ENCODE measurements at places on chromosomes 4 and X. TPM values are rescaled to one million over a fixed set of nuclear protein-coding genes. Genes with fewer than 3 reads are reported as not detected.

GRPR gene
- total RNA-seq: 264 TPM

ZNF630 gene
- total RNA-seq: 3.6 TPM

MAGED4B gene
- total RNA-seq: 157 TPM

NSG1 gene
- total RNA-seq: 1.4 TPM

ADH1C gene
- not detected for total RNA-seq

PAGE5 gene
- not detected for total RNA-seq

GDPD2 gene
- 1.6 TPM for total RNA-seq

USP17L20 gene
- not detected for total RNA-seq

PABPC4L gene
- 6.4 TPM for total RNA-seq

PRSS12 gene
- 5.0 TPM for total RNA-seq

NCBP2L gene
- not detected for total RNA-seq

ARAP2 gene
- total RNA-seq: 5.4 TPM

AMBN gene
- not detected for total RNA-seq

MAGEA1 gene
- not detected for total RNA-seq

GRCh38 chr4:62226082-62226481, 1026.0 kb downstream of the ADGRL3 start:
- H3K27me3 ChIP-seq: no peaks in the 10 kb centered on the region
- no peak for DNase-seq
- H3K4me3 ChIP-seq: no peak overlapping the region
- H3K27ac ChIP-seq: no peak overlapping the region
- no peaks in the 10 kb centered on the region for H3K36me3 ChIP-seq
- no peaks in the 10 kb centered on the region for H3K4me1 ChIP-seq

GRCh38 chr4:129371065-129371464, 275.1 kb downstream of the C4orf33 start:
- H3K36me3 ChIP-seq: no peaks in the 10 kb centered on the region
- no peaks in the 10 kb centered on the region for H3K4me1 ChIP-seq
- no peak overlapping the region for H3K27ac ChIP-seq
- no peak overlapping the region for H3K4me3 ChIP-seq

GRCh38 chrX:29535212-29536162, 679.9 kb upstream of the MAGEB2 start:
- H3K4me3 ChIP-seq: no peak overlapping the region
- no peaks in the 10 kb centered on the region for H3K27me3 ChIP-seq
- no peaks in the 10 kb centered on the region for H3K36me3 ChIP-seq
- no peaks in the 10 kb centered on the region for H3K4me1 ChIP-seq
- H3K27ac ChIP-seq: no peak overlapping the region

DNA sequence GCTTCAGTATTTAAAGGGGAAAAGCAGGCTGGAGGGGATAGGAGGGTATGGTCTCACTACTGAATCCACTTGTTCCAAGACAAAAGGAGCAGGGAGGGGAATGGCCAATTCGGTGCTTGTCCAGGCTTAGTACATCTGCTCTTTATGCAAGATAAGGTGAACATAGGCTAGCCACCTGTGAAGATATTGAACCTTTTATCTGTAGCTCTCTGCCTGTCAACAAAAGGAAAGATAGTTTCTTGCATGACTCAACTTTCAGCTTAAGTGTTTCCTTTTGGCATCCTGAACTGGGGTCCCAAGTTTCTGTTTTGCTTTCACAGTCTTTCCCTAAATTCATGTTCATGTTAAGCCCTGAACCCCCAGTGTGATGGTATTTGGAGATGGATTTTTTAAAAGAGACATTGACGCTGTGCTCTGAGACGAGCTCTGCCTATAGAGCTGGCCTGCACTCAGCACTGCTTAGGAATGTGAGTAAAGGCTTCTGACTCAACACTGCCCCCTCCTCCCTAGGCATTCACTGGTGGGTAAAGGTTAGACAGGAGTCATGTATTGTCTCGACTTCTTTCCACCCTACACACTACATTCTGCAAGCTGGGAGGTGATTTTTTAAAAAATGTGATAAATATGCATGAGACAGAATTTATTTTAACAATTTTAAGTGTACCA, 28.2 kb downstream of the FAM149A start:
- no peak overlapping the region for H3K27ac ChIP-seq
- no peaks in the 10 kb centered on the region for H3K27me3 ChIP-seq
- no peak overlapping the region for H3K4me3 ChIP-seq
- DNase-seq: peak; percentile 85
- no peaks in the 10 kb centered on the region for H3K36me3 ChIP-seq

- H3K36me3 ChIP-seq: no peaks in the 10 kb centered on the region
- no peak overlapping the region for H3K27ac ChIP-seq
- no peaks in the 10 kb centered on the region for H3K27me3 ChIP-seq
Measured at GRCh38 chr4:59060002-59060846, 1950.0 kb upstream of the IGFBP7 start.

GRCh38 chrX:110022599-110023448, 19.9 kb downstream of the TMEM164 start:
- no peaks in the 10 kb centered on the region for H3K27me3 ChIP-seq
- no peak for DNase-seq
- no peaks in the 10 kb centered on the region for H3K36me3 ChIP-seq
- H3K4me3 ChIP-seq: no peak overlapping the region
- H3K27ac ChIP-seq: no peak overlapping the region

DNA sequence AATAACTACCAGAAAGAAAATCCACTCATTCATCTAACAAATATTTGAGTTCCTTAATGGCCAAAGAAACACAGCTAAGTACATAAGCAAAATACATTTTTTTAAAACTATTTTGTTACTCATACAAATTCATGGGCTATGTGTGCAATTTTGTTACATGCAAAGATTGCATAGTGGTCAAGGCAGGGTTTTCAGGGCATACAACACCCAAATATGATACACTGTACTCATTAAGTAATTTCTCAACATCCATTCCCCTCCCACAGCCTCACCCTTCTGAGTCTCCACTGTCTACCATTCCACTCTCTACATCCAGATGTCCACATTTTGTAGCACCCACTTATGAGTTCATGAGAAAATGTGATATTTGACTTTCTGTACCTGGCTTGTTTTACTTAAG, 58.2 kb downstream of the BRWD3 start:
- H3K4me1 ChIP-seq: no peaks in the 10 kb centered on the region
- H3K27me3 ChIP-seq: no peaks in the 10 kb centered on the region
- H3K4me3 ChIP-seq: no peak overlapping the region
- H3K27ac ChIP-seq: no peak overlapping the region
- no peaks in the 10 kb centered on the region for H3K36me3 ChIP-seq

GRCh38 chr4:6768539-6768905, 14.0 kb upstream of the KIAA0232 start:
- H3K4me3 ChIP-seq: no peak overlapping the region
- H3K36me3 ChIP-seq: no peaks in the 10 kb centered on the region
- no peak overlapping the region for H3K27ac ChIP-seq
- H3K4me1 ChIP-seq: peaks cover 7% of the 10 kb centered on the region
- no peaks in the 10 kb centered on the region for H3K27me3 ChIP-seq

- no peaks in the 10 kb centered on the region for H3K27me3 ChIP-seq
- H3K4me1 ChIP-seq: no peaks in the 10 kb centered on the region
- no peak overlapping the region for H3K4me3 ChIP-seq
- H3K36me3 ChIP-seq: no peaks in the 10 kb centered on the region
Measured at GRCh38 chr4:58669783-58670182, 1559.6 kb upstream of the IGFBP7 start.

DNA sequence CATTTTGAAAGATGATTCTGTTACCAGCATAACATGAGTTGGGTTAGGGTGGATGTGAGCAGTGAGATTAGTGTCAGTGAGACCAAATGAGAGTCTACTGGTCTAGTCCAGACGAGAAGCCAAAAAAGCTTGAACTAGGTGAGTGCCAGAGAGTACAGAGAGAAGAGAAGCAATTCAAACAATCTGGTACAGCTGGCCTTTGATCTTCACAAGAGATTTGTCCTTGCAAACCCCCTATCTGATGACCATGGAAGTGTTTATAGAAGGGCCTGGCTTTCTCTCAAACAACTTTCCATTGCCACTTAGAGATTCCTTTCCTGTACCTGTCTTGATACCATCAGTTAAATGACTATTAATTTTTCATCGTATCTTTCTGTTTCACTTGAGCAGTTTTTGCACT, 128.5 kb downstream of the PPA2 start:
- H3K36me3 ChIP-seq: no peaks in the 10 kb centered on the region
- no peaks in the 10 kb centered on the region for H3K27me3 ChIP-seq
- H3K4me3 ChIP-seq: no peak overlapping the region
- H3K27ac ChIP-seq: no peak overlapping the region

GRCh38 chr4:5707366-5707765, 993 bp downstream of the EVC2 start:
- H3K4me1 ChIP-seq: no peaks in the 10 kb centered on the region
- H3K27ac ChIP-seq: no peak overlapping the region
- H3K27me3 ChIP-seq: peaks cover 25% of the 10 kb centered on the region
- peak overlapping the region; percentile 78 for H3K4me3 ChIP-seq

DNA sequence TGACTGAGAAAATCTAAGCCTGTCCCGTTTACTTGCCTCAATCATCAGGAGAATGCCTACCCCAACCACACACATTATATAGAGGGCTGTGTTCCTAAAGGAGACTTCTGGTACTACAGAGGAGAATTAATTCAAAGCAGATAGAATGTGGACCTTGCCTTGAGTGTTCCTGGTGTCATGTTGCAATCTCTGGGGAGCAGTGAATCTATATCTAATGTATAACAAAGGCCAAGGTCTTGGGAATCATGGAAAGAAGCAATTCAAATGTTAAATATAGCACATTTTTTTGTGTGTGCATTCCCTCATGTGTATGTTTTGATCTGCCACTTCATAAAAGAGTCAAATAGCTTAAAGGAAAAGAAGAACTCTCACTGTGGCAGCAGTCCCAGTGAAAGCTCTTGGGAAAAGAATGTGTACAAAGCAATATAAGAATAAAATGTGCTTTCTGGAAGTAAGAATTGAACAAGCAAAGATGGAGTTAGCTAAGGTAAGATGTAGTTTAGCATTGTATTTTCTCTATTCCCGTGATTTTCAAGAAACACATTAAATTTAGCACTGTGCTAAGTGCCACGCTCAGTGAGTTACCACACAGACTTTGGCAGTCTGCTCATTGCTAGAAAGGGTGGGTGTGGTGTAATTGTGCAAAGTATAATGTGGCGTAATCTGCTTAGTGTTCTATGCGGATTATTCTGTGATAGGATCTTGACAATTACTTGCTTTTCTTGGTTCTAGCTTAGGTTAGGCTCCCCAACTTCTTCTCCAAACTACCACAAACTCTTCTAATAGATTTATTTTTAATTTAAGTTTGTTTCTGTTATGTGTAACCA, 13.7 kb downstream of the ADH6 start:
- no peak overlapping the region for H3K4me3 ChIP-seq
- no peaks in the 10 kb centered on the region for H3K4me1 ChIP-seq

- H3K36me3 ChIP-seq: no peaks in the 10 kb centered on the region
- peak overlapping the region; percentile 17 for H3K27ac ChIP-seq
- peaks cover 12% of the 10 kb centered on the region for H3K4me1 ChIP-seq
- no peak overlapping the region for H3K4me3 ChIP-seq
Measured at GRCh38 chr4:8315435-8316250, 46.1 kb downstream of the HTRA3 start.

- peaks cover 14% of the 10 kb centered on the region for H3K36me3 ChIP-seq
- no peak for DNase-seq
- H3K27me3 ChIP-seq: no peaks in the 10 kb centered on the region
- peak overlapping the region; percentile 80 for H3K4me3 ChIP-seq
- peaks cover 2% of the 10 kb centered on the region for H3K4me1 ChIP-seq
- no peak overlapping the region for H3K27ac ChIP-seq
Measured at GRCh38 chr4:8434251-8435073, 6.1 kb downstream of the ACOX3 start.

- H3K27me3 ChIP-seq: no peaks in the 10 kb centered on the region
- no peak overlapping the region for H3K27ac ChIP-seq
- H3K36me3 ChIP-seq: peaks cover 14% of the 10 kb centered on the region
- DNase-seq: no peak
- no peak overlapping the region for H3K4me3 ChIP-seq
Measured at GRCh38 chr4:98345838-98346237, 84.7 kb downstream of the RAP1GDS1 start.

GRCh38 chr4:56048383-56048701, 99.6 kb downstream of the CEP135 start:
- no peak for DNase-seq
- H3K36me3 ChIP-seq: no peaks in the 10 kb centered on the region
- H3K27me3 ChIP-seq: no peaks in the 10 kb centered on the region
- H3K4me1 ChIP-seq: peaks cover 7% of the 10 kb centered on the region
- H3K27ac ChIP-seq: peak overlapping the region; percentile 72

- no peak overlapping the region for H3K27ac ChIP-seq
- H3K36me3 ChIP-seq: no peaks in the 10 kb centered on the region
- no peak for DNase-seq
- no peak overlapping the region for H3K4me3 ChIP-seq
- H3K27me3 ChIP-seq: no peaks in the 10 kb centered on the region
Measured at GRCh38 chr4:189463734-189464133, 476.9 kb upstream of the FRG1 start.

GRCh38 chrX:10474913-10475568, 145.3 kb downstream of the MID1 start:
- H3K27ac ChIP-seq: no peak overlapping the region
- H3K27me3 ChIP-seq: no peaks in the 10 kb centered on the region
- H3K4me3 ChIP-seq: no peak overlapping the region
- H3K36me3 ChIP-seq: peaks cover 32% of the 10 kb centered on the region
- peaks cover 3% of the 10 kb centered on the region for H3K4me1 ChIP-seq

DNA sequence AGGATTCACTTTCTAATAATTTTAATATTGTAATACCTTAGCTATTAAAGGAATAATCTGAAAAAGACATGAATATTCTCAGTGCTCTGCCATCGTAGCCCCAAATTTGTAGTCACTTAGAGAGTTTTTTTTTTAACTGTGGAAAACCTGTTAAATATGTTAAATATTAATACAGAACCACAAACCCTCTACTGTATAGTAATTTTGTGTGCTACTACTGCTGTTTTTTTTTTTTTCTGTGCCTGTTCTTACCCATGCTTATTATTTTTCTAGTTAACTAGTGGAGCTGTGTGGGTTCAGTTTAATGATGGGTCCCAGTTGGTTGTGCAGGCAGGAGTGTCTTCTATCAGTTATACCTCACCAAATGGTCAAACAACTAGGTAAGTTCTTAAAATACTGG, 15.8 kb downstream of the PLK4 start:
- H3K4me3 ChIP-seq: no peak overlapping the region
- DNase-seq: no peak
- no peaks in the 10 kb centered on the region for H3K4me1 ChIP-seq
- peaks cover 61% of the 10 kb centered on the region for H3K36me3 ChIP-seq
- no peak overlapping the region for H3K27ac ChIP-seq

DNA sequence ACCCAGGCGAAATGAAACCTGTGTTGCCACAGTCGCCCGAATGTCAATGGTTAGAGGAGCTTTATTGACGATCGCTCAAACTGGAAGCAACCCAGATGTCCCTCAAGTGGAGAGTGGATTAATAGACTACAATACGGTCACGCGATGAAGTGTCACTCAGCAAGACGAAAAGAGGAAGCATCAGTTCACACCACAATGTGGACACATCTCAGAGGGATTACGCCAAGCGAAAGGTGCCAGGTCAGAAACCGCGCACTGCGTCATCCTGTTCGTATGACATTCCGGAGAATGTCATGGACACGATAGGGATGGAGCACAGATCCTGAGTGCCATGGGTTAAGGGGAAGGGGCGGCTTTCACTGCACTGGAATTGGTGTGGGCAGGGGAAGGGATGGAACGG, 111.7 kb downstream of the HMX1 start:
- peak; percentile 34 for DNase-seq
- no peaks in the 10 kb centered on the region for H3K36me3 ChIP-seq
- no peaks in the 10 kb centered on the region for H3K4me1 ChIP-seq
- H3K27me3 ChIP-seq: no peaks in the 10 kb centered on the region
- H3K4me3 ChIP-seq: no peak overlapping the region

All from endodermal cell (in vitro differentiated cells).